Uterine smooth muscle cell (primary cell): ENCODE measurements at places on chromosomes 1 and 21. TPM values are rescaled to one million over a fixed set of nuclear protein-coding genes. Genes with fewer than 3 reads are reported as not detected.

TMEM269 gene
- under 0.01 and 0.12 TPM in 2 replicates for total RNA-seq

OPRD1 gene
- total RNA-seq, result not detected in 2 replicates

CCDC27 gene
- total RNA-seq, result not detected in 2 replicates

OR2M3 gene
- total RNA-seq, result not detected in 2 replicates

LCE2C gene
- total RNA-seq, result not detected in 2 replicates

OXCT2 gene
- total RNA-seq, result 2.2 and 4.5 TPM in 2 replicates

PIGV gene
- total RNA-seq, result 13.8 and 22.6 TPM in 2 replicates
